ENCODE measurements at places on chromosomes 4 and X.

DNA sequence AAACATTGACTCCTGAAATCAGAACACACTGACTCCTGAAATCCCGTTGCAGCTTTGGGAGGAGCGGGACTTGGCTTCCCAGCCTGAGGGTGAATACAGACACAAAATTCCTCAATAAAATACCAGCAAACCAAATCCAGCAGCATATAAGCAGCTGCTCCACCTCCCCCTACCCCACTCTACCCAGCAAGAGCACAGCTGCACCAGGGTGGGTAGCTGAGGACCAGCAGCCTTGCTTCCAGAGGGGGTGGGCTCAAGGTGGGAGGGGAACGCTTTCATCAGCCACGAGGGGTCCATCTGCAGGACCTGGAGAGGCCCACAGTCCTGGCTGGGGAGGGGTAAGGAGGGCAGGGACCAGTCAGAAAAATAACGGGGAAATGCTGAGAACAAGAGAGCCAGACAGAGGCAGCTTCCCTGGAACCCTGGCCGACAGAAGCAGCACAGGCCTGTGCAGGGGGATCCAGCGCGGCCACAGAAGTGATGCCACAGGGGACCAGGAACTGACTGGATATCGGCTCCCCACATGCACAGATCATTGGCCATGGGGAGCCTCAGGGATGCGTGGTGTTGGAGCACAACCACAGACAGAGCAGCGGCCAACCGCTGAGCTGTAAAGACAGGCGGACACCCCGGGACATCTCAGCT is 49.8 kb downstream of the FGFRL1 start:
- DNase-seq = no peak

GRCh38 chrX:71652405-71652804 is 14.9 kb upstream of the LOC101059915 start:
- DNase-seq = peak; percentile 42

DNA sequence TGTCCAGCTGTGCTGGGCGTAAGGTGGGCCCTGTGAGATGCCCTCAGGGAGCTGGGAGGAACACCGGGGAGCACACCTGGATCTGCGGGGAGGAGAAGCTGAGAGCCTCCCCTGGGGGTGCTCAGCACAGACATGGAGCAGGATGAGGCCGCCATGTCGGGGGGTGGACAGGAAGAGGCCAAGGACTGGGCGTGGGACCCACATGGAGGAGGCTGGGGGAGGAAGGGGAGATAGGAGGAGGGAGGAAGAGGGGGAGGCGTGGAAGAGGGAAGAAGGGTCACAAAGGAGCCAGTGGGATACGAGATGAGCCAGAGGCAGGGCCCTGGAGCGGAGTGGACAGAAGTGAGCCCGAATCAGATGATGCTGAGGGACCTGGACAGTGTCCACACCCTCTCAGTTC is 66.3 kb downstream of the ZFYVE28 start:
- DNase-seq = no peak

GRCh38 chr4:23266401-23266800 is 573.7 kb downstream of the GBA3 start:
- no peak for DNase-seq

DNA sequence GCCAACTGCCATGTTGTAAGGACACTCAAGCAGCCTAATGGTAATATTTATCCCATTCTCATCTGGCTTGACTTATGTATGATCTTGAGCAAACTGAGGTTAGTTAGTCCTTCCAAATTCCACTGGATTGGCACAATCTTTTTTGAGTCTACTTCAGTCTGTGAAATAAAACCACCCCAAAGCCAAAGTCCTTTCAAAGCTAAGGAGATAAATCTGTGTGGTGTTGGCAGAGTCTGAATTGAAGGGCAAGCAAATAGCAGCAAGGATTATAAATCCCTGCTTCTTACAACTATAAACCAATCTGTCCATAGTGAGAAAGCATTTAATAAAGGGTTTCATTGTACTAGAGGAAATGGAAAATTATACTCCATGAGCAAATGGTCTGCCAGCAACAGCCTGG is 233.9 kb upstream of the GLRA2 start:
- DNase-seq = no peak

DNA sequence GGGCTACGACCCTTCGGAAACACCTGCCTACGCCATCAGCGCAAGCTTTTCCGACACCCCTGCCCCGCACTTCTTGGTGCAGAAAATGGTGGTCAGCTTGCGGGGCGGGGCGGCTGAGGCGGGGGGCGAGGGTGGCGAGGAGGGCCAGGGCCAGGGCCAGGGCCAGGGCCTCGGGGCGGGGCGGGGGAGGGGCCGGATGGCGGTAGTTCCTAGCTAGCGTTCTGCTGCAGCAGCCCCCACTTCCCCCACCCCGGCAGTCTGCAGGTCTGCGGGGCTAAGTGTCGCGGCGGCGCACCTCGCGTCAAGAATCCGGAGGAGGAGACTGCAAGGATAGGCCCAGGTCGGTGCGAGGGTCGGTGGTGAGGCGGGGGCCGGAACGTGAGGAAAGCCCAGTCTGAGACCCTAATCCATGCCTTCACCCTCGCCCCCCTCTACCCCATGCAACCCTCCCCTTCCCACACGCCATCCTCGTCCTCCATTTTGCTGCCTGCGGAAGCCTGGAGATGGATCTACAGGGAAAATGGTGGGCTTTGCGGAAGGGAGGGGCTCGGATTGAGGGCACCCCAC is 600 bp downstream of the BEX4 start:
- DNase-seq = no peak

DNA sequence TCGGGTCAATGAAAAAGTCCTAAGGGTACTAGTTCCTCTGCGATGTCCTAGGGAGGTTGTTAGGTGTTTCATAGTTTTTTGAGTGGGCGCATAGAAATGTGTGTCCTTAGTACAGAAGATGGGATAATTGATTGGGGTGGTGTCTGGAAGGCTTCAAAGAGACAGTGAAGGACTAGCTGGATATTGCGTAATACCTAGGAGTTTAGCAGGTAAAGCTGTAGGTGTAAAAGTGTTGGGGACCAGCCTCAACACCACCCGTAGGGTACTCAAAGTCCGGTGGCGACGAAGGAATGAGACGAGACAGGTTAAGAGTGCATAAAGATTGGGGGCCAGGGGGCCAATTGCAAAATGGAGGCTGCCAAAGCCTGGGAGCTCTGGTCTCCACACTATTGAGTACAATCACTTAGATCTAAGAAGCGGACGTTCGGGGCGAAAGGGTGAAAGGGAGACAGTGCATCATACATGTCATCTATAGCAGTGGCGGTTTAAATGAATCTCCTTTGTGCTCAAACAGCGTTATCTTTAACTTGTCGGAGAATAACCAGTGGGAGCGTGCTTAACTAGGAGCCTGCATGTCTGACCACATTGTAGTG is 1.0 kb downstream of the TRMT44 start:
- no peak for DNase-seq

DNA sequence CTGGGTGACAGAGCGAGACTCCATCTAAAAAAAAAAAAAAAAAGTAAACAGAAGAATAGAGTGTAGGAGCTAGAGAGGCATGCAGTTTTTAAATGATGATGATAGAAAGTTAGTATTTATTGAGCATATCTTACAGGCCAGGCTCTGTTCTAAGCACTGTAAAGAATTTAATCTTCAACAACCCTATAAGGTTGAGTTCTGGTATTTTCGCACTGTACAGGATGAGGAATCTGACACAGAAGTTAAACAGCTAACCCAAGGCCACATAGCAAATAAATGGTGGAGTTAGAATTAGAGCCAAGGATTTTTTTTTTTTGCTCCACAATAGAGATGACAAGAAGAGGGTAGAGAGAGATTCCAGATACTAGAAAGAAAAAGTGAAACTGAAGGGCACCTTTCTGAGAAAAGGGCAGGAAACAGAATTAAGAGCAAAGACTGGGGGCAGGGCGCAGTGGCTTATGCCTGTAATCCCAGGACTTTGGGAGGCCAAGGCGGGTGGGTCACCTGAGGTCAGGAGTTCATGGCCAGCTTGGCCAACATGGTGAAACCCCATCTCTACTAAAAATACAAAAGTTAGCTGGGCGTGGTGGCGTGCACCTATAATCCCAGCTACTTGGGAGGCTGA is 56.1 kb downstream of the KLHL5 start:
- no peak for DNase-seq

GRCh38 chr4:169017971-169018370 is 7.9 kb upstream of the CBR4 start:
- no peak for DNase-seq

GRCh38 chrX:154546354-154547244 is at the start of gene G6PD:
TSS of gene G6PD (minus strand) at chrX:154546846. CDS start at chrX:154546155, 691 bp downstream.
- DNase-seq = no peak

GRCh38 chr4:119229908-119230687 is 17.6 kb downstream of the USP53 start:
- no peak for DNase-seq

DNA sequence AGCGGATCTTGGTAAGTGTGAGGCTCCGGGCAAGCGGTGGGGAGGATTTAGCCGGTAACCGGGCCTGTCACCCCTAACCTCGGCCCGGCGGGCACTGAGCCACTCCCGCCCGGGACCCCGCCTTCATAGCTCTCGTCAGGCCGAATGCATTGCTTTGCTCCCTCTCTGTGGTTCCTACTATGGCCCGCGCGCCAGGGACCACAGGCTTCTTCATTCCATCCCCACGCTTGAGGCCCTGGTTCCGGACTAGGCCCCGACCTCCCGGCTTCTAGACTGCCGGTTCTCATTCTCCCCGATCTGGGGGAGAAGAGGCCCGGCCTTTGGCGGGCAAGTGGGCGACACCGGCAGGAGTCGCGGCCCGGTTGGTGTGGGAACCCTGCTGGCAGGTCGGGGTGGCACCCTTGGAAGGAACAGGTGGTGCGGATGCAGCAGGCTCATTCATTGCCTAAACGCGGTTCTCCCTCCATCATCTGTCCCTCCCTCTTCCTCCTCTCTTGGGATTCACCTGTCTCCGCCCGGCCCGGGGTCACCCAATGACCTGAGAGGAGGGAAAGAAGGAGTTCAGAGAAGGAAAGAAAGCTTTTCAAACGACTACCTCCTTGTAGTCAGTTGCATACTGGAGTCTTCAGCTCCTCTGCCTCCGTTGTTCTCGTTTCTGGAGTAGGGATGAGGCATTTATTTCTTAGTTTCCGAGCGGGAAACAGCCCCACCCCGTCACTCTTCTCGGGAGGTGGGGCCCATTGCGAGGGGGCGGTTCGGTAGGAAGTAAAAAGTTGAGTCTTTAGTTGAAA is at the start of gene NDUFC1:
NDUFC1 (minus strand) TSS at position 657 of the 791 bp plus-strand sequence. CDS start 6,679 bp downstream, outside the sequence.
- DNase-seq = peak; percentile 62

GRCh38 chrX:49276671-49277534 is 7.3 kb downstream of the PPP1R3F start:
- DNase-seq = no peak
